ENCODE measurements at places on chromosomes 2 and 18.

DNA sequence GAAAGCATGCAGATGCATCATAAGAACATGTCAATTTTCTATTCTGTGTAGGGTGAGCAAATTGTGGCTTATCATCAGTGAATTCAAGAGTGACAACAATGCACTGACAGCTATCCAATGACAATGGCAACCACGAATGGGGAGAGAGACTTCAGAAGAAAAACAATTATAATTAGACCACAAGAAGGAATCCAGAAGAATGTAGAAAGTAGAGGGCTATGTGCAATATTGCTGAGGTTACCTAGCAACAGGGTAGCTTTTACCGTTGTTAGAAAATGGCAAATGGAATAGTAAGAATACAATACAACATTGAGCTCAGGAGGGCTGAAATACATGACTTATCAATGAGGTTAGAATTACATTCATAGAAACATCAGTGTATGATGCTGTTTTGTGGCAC lies 71.1 kb upstream of the SESTD1 start:
- DNase-seq: no peak

- no peak for DNase-seq
These were observed 20.2 kb downstream of the IL18RAP start for GRCh38 chr2:102442967-102443828.

- no peak for DNase-seq
These were observed 30.7 kb downstream of the METTL8 start for GRCh38 chr2:171402906-171403580.

GRCh38 chr2:36406296-36406695 lies 50.7 kb downstream of the CRIM1 start:
- DNase-seq: no peak

DNA sequence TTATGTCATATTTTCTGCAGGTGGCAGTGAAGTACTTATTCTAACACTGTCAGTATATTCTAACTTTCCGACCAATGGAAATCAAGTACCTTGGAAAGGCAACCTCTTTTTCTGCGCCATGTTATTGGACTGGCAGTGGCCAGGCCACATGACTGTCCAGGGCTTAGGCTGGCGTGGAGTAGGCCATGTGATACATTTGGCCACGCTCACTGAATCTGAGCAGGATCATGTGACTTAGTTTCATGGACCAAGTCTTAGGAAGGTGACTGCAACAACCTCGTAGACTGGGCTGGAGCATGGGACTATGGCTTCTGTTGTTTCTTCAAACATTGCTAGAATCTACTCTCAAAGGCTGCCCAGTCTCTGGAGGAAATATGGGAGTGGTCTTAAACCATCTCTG lies 60.4 kb upstream of the HAAO start:
- DNase-seq: no peak

DNA sequence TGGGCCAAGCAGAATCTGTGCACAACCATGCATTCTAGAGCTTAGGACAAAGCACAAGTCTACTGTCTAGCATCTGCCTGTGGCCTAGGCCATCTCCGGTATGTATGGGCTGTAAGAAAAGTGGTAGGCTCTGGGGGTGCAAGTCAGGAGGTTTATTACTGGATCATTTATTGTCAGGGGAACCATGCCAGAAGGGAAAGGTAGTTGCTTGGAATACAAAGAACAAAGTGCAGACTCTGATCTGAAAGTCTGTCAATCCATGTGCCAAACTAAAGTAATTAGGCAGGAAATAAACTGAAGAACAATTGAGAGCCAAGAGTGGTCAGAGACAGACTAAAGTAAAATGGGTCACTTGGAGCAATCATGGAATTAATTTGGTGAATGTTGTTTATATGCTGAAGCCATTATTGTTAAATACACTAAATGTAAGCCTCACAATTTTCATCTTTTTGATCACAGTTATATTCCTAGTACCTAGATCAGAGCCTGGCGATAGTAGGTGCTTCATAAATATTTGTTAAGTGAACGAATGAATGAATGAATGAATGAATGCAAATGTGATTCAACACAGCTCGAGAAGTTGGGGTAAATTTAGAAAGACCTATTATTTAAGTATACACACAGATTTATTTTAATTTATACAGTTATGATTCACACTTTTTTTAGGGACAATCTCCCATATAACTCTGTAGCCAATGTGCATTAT lies 260.7 kb upstream of the STON1 start:
- DNase-seq: no peak

DNA sequence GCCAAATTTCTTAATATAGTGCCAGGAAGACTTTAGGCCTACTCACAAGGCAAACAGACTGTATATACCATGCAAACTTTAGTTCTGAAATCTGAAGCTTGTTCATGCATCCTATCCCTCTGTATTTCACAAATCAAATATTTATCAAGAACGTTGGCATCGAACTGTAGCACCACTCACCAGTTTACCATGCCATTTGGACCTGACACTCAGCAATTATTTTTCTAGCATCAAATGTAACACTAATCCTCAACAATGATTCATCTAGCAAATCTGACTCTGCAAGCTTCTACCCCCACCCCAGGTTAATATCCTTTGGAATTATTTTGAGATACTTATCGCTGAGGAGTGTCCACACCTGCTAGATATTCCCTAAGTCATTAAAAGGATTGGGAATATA lies 1506.6 kb downstream of the LRP1B start:
- no peak for DNase-seq

GRCh38 chr2:144553379-144553778 lies 33.5 kb upstream of the ZEB2 start:
- no peak for DNase-seq

DNA sequence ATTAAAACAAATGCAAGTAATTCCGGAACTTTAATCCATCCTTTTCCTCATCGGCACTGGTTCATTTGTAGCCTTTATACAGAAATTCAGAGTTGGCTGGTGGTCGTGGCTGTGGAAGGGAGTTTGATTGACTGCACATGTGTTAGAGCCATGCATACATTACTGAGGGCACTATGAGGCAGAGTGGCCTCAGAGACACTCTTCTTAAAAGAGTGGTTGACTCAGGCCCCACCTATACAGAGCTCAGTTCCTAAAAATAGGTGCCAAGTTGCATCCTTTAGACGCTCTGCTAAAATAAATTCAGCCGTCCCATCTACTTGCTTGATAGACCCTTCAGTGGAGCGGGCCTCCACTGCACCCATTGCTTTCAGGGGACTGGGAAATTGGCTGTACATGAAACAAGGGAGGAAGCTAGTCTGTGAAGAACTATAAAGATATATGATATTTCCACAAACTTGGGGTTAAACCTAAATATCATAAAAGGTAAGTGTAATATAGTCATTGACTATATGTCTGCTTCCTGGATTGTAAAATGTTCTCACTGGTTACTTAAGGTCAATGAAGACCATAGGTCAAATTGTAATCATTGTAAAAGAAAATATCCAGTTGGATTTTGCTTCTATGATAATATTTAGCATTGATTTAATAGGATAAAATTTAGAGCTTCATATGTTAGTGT lies 298.9 kb downstream of the XIRP2 start:
- DNase-seq: no peak

DNA sequence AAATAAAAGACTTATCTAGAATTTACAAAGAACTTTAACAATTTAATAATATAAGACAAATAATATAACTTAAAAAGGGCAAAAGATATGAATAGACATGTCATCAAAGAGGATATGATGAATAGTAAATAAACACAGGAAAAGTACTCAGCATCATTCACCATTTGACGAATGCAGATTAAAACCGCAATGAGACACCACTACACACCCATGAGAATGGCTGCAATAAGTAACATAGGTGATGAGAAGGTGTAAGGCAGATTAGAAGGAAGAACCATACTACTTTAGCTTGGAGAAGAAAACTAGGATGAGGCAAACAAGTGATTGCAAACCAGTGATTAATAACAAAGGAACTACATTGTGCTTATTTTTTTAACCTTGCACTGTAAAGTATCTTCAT lies 152.0 kb downstream of the CYRIA start:
- no peak for DNase-seq

DNA sequence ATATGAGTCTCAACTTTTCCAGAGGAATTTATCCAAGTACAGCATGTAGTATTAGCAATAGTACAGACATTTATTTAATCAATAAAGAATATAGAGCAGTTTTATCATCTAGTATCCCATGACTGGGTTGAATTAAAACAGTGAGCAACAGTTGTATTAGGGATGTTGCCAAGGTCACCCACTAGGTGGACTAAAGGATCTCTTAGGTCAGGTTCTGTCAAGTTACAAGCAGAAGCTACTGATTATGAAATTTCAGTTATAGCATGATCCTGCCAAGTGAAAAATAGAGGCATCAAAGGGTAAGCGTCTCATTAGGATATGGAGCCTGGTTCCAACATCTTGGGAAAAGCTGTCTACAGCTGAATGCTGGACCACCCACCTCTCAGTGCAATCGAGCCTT lies 52.1 kb upstream of the LAPTM4A start:
- no peak for DNase-seq

DNA sequence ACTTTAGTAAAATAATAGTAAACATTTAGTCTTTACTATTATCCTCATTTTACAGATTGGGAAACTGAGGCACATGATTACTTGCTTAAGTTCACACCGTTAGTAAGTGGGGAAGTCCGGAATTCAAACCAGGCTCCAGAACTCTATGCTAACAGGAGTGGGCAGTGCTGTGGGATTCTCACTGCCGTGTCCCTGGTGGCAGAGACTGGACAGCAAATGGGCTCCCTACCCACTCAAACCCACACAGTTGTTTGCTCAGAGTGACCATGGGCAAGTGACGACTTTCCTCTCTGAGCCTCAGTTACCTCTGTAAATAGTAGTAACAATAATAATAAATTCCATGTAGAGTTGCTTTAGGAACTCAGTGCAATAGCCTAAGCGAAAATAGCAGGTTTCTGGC lies 24.0 kb downstream of the MAIP1 start:
- no peak for DNase-seq

DNA sequence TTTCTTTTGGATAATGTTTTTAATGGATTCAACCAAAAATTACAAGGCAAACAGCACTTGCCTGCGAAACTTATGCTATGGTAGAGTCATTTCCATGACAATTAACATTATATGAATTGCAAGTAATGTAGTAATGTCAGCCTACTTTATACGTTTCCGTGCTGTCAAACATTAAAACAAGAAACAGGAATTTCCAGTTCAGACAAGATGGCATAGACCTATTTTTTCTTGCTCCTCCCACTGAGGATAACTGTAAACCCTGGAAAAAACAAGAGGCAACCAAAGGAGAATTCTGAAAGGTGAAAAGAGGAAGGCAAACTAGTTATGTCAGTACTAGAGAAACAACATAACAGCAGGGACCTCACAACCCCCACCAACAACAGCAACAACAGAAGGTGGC lies 170.7 kb downstream of the DIS3L2 start:
- DNase-seq: no peak

GRCh38 chr2:167965907-167966761 lies 281.3 kb downstream of the STK39 start:
- no peak for DNase-seq

GRCh38 chr2:237603718-237604362 lies 13.3 kb upstream of the RAB17 start:
- DNase-seq: peak; percentile 64

- DNase-seq: no peak
These were observed 111.3 kb downstream of the GALNT1 start for GRCh38 chr18:35692866-35693265.

GRCh38 chr2:3223080-3223923 lies 154.3 kb downstream of the EIPR1 start:
- DNase-seq: no peak

DNA sequence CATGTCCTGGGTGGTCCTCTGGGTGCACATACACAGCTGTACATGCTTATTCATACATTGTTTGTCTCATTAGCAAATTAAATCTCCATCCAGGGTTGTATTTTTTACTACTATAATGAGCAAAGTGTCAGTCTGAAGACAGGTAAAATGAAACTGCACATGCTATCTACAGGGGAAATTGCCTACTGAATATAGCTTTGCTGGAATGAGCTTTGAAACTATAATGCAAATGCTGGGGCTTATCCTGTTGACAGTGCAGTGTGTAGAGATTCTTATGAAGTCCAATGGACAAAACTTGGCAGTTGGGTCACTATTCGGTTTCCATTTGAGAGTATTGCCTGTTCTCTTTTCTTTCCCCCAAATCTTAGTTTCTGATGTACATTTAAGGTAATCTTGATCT lies 292.8 kb upstream of the LRP1B start:
- DNase-seq: no peak

GRCh38 chr18:32422201-32422600 lies 48.5 kb downstream of the GAREM1 start:
- no peak for DNase-seq

DNA sequence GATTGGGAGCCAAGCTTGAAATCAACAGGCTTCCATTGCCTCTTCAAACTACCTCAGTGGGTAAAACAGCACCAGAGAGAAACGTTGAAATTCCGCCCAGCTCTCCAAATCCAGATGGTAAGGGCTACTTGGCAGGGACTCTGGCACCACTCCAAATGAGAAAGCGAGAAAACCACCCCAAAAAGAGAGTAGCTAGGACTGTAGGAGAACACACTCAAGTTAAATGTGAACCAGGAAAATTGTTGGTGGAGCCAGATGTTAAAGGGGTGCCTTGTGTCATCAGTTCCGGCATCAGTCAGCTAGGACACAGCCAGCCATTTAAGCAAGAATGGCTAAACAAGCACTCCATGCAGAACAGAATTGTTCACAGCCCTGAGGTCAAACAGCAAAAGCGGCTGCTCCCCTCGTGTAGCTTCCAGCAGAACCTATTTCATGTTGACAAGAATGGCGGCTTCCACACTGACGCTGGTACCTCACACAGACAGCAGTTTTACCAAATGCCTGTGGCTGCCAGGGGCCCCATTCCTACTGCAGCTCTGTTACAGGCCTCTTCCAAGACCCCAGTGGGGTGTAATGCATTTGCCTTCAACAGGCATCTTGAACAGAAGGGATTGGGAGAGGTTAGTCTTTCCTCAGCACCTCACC lies 167.3 kb downstream of the ASXL3 start:
- DNase-seq: no peak

GRCh38 chr2:183269956-183270355 lies 145.7 kb downstream of the NUP35 start:
- DNase-seq: no peak

- no peak for DNase-seq
These were observed 20.9 kb downstream of the SLC30A3 start for GRCh38 chr2:27241761-27242613.

- no peak for DNase-seq
These were observed 267.3 kb downstream of the ZNF516 start for GRCh38 chr18:76227759-76228158.

DNA sequence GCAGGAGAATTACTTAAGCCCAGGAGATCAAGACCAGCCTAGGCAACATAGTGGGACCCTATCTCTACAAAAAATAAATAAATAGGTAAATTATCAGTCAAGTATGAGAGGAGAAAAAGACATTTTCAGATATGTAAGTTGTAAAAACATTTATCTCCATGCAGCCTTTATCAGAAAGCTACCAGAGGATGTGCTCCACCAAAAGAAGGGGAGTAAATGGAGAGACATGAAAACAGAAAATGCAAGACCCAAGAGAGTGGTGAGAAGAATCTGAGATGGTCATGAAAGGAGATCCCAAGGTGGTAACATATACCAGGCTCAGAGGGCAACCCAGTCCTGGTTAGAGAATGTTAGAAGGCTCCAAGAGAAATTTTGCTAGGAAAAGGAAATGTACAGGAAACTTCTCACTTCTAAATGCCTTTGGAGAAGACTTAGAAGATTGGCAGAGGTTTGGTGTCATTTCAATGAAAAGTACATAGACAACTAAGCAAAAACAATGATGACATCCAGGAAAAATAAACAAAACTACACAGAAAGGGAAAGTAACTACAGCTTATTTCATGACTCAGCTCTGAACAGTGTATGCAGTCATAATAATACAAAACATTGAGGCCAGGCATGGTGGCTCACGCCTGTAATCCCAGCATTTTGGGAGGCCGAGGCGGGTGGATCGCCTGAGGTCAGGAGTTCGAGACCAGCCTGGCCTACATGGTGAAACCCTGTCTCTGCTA lies 19.5 kb downstream of the CIB4 start:
- DNase-seq: no peak

Data from heart right ventricle (tissue), 16 donors.